ENCODE measurements at places on chromosomes 4 and X. TPM values are rescaled to one million over a fixed set of nuclear protein-coding genes. Genes with fewer than 3 reads are reported as not detected.
A peak's percentile ranks its signal among the peaks of the same experiment; 100 is the strongest.

Gene CRMP1
- 1.3 TPM for total RNA-seq

Gene ETDB
- total RNA-seq = not detected

Gene BEX5
- total RNA-seq = 0.40 TPM

Gene ALB
- not detected for total RNA-seq

Gene PHKA2
- total RNA-seq = 57.7 TPM

Gene CCDC158
- 0.59 TPM for total RNA-seq

Gene MTHFD2L
- total RNA-seq = 8.5 TPM

Gene L1CAM
- 4.8 TPM for total RNA-seq

Gene METAP1
- 75.8 TPM for total RNA-seq

GRCh38 chrX:23803931-23804381 is 21.0 kb downstream of the SAT1 start:
- peak; percentile 42 for DNase-seq

- peak; percentile 31 for DNase-seq
Observed at GRCh38 chr4:113300471-113300928, 251.0 kb downstream of the ANK2 start.

DNA sequence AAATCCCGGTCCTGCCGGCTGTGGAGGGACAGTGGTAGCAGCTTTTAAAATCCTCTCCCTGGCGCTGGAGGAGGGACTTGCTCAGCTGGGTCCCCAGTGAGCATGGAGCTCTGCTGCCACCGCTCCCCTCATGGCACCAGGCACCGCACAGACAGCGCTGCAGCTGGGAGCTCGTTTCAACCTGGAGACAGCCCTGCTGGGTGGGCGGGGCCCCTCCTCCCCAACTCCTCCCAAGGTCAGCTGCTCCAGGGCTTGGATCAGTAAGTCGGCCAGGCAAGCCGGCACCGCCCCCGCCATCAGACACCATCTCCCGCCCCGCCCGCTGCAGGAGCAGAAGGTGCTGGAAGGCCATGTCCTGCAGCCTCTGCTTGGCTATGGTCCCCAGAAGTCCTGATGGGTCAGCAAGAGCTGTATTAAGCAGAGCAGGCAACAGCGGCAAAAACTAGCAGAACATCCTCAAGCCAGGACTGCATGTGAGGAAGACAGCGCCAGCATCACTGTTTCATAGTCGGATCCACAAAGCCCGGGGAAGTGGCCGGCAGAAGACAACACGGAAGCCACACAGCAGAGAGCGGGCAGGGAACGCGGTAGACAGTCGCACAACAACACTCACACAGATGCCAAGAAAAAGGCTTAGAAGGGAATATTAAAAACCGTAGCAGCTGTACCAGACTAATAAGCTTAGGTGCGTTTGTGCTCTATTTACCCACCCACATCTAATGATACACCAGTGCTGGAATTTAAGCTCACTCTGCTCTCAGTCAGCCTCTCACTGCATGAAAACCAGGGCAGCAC is 16.2 kb downstream of the ZFYVE28 start:
- peak; percentile 82 for DNase-seq

DNA sequence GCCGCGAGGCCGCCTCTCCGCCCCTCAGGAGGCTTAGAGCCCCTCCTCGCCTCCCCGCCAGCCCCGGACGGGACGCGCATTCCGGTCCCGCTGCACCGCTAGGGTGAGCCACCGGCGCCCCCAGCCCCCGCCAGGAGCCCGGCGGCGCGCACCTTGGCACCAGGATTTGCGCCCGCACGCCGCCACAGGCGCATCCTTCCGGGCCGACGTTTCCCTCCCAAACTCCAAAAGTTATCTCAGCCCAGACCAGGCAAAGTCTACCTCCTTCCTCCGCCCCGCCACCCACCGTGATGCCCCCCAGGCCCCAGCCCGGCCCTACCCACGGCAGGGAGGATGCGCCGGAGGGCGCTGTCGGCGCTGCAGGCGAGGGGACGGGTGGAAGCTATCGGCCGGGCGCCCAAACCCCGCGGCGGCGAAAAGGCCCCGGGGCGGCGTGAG is 538 bp downstream of the SCML2 start:
- peak; percentile 29 for DNase-seq

GRCh38 chrX:53305219-53305995 is 24.0 kb upstream of the IQSEC2 start:
- DNase-seq = no peak

DNA sequence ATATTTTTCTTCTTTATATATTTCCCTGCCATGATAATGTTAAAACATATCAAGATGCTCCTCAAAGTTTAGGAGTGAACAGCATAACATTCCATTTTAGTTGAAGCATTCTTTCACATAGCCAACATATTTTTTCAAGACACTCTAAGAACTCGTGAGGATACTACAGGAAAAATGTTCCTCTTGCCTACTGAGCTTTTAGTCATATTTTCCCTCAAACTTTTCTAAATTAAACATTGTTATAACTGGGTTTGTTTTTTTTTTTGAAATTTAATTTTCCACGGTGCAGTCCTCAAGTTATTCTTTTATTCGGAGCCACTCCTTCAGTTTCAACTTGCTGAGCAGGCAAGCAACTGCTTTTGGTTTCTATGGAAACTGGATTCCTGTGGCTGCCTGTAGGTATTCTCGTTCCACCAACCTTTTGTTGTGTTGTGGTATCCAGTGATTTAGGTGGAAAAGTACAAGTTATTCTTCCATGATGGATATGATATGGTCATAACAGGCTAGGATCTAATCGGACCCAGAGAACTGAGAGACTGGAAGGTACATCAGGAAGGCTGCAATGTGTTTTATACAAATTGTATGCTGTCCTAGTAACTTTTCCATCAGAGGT is 248.0 kb downstream of the TRIML1 start:
- DNase-seq = no peak

- DNase-seq = no peak
Observed at GRCh38 chr4:8399298-8399697, 41.2 kb downstream of the ACOX3 start.

DNA sequence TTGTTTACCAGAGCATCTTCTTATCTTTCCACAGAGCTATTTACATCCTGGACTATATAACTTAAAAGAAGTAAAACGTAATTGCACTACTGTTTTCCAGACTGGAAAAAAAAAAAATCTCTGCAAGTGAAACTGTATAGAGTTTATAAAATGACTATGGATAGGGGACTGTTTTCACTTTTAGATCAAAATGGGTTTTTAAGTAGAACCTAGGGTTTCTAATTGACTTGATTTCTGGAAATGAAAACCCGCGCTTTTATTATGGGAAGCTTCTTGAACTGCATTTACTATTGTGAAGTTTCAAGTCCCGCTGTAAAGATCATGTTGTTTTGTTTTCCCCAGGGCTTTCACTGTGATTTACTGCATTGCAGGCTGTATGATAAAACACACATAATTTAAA is 162.7 kb downstream of the STIM2 start:
- no peak for DNase-seq

DNA sequence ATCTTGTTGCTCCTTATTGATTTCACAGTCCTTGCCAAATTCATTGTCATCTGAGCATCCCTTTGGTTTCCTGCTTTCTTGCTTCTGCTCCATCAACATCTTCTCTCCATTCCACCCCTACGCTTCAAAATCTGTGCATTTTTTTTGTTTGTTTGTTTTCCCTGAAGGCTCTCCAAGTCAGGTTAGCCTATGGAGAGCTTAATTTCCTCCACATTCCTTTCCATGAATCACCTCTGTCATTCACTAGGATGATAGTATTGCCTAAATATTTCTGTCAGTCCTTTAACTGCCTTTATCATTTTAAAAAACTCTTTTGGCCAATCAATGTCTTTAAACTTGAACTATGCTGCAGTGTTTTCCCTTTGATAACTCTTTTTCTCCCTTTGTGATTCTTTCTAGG is 67.7 kb downstream of the PPARGC1A start:
- DNase-seq = no peak

DNA sequence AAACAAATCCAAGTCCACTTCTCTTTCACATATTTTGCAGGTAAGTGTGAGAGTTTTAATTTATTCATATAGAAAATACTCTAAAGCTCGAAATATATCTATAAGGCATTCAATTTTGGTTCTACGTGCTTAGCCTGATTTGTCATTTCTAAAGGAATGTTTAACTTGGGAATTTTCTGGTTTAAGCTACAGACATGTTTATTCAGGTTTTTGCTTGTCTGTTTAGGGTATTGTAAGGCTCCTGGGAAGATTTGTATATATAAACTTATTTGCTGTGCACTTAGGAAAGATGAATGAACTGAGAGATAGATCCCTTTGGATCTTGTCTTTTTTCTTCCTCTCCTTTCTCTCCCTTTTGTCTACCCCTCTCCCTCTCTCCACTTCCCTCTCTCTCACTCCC is 185.9 kb upstream of the NEIL3 start:
- no peak for DNase-seq

DNA sequence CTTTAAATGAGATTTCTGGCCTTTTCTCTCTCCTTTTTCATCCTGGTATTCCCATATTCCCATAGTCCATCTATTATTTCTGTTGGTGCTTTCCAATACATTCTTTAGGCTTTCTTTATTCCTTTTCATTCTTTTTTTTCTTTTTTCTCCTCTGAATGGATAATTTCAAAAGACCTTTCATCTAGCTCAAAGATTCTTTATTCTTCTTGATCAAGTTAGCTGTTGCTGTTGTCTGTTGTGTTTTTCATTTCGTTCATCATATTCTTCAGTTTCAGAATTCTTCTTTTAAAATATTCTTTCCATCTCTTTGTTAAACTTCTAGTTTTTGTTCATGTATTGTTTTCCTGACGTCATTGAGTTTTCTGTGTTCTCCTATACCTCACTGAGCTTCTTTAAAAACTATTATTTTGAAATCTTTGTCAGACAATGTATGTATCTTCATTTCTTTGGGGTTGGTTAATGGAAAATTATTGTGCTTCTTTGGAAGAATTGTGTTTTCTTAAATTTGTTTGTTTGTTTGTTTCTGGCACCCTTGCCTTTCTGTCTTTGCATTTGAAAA is 30.2 kb downstream of the STK32B start:
- no peak for DNase-seq

DNA sequence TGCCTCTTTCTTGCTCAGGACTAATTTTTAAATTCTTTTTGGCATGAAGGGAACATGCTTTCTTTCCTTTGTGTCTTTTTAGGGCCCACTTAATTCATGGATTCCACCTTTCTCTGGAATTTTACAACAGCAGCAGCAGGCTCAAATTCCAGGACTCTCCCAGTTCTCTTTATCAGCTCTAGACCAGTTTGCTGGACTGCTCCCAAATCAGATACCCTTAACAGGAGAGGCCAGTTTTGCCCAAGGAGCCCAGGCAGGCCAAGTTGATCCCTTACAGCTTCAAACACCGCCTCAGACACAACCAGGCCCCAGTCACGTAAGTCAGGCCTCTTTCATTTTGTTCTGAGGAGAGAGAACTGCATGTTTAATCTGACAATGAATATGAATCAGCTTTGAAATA is 2.3 kb downstream of the ODAM start:
- DNase-seq = no peak

GRCh38 chrX:121135488-121136207 is 88.2 kb downstream of the GLUD2 start:
- no peak for DNase-seq

DNA sequence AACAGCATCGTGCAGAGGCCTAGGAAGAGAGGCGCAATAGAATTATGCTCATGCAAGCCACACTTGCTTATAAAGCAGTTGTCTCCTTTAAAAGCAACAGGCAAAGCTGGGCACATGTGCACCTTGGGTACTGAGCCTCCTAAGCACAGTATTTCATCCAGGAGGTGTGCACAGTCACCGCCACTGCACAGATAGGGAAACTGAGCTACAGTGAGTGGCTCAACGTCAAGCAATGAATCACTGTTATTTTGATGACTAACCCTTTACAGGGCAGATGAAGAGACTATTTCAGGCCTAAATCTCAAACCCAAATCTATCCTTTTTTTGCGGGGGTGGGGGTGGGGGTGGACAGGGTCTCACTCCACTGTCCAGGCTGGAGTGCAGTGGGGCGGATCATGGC is 42.3 kb downstream of the BCOR start:
- DNase-seq = no peak

- no peak for DNase-seq
Observed at GRCh38 chrX:31580726-31581125, 508.9 kb upstream of the FTHL17 start.

- DNase-seq = no peak
Observed at GRCh38 chr4:25753239-25753638, 97.6 kb downstream of the SLC34A2 start.

DNA sequence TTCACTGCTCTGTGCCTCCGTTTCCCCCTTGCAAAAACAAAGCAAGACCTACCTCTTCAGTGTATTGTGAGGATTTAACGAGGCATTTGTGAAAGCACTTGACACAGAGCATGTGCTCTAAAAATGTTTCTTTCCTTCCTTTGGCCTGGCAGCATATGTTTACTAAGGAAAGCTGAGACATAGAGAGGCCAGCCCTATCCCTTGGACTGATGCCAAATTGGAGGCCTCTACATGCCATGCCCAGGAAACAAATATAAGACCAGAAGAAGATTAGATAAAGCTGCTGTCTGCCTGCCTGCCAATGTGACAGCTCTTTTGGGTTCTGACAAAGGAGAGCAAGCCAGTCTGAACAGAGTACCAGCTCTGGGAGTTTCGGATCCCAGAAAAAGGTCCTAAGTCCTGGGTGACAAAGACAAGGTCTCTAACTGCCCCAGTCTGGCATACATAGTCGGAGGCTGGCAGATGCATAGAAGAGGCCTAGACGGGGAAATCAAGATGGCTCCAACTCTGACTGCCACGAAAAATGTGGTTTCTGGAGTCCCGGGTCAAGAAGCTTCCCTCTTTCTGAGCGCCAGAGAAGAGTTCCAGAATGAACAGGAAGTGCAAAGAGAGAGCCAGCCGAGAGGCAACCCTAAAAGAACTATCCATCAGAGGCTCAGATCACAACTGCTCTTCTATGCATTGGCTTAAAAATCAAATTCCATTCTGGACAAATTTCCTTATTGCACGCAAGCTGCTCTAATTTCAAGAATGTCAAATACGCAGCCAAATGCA is 25.8 kb downstream of the OTUD6A start:
- DNase-seq = no peak

DNA sequence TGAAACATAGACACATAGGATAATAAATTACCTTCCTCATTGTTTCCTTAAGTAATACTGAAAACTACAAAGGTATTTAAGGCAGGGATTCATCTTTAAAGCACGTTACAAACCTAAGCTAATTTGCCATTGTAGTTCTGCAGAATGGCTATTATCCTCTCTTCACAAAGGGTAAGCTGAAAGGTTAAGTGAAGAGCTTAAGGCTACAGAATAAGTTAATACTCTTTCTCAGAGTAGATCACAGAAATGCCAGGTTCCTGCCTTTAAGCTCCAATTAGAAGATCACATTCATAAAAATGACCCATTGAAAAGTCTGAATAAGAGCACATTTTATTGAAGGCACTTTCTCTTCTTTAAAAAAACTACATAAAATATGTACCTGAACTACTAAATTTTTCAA is 42.1 kb upstream of the PRDM5 start:
- DNase-seq = no peak

GRCh38 chr4:163895378-163896005 is 401.0 kb downstream of the TMA16 start:
- DNase-seq = no peak

GRCh38 chrX:136147976-136148375 is 643 bp downstream of the FHL1 start:
- peak; percentile 38 for DNase-seq

GRCh38 chrX:39012621-39013111 is 211.4 kb downstream of the MID1IP1 start:
- DNase-seq = no peak

Measured in left ventricle myocardium superior (tissue), 1 donor.